ENCODE measurements at places on chromosomes 11 and 22.

DNA sequence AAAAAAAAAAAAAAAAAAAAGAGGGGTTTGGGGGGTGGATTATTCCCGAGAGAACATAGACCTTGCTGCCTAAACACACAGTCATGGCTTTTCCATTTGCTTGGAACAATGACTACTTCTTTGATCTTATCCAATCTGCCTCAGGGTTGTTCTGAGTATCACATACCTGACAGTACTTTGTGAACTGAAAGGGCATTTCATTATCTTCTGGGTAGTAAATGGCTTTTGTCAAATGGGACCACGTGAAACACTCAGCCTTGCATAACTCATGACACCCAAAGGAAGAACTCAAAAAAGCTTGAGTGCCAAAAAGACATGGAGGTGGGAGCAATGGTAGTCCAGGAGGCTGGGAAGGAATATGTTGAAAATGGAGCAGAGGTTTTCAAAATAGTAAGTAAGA is 123.2 kb upstream of the BID start:
- DNase-seq: no peak

GRCh38 chr11:75820645-75821044 is 5.6 kb downstream of the UVRAG start:
- no peak for DNase-seq

- no peak for DNase-seq
Measured at GRCh38 chr11:78112582-78113275, 26.7 kb downstream of the ALG8 start.

GRCh38 chr11:73221451-73221850 is 3.4 kb downstream of the P2RY2 start:
- DNase-seq: peak; percentile 0

- DNase-seq: no peak
Measured at GRCh38 chr22:41352058-41352457, 29.7 kb upstream of the TEF start.

DNA sequence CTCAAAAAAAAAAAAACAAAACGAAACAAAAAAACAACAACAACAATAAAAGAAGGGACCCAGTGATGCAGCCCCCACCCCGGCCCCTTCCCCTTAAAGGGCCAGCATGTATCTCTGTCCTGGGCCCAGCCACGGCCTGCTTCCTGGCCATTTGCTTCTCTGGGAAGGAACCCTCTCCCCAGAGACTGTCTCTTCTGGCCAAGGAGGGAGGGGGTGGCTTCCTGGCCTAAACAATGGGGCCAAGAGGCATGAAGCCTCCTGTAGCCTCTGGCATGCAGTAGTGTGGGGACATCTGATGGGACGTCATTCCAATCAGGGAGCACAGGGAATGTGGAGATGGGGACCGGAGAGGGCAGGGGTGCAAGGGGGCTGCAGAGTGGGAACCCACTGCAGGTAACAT is 25.5 kb upstream of the PDGFB start:
- DNase-seq: no peak

DNA sequence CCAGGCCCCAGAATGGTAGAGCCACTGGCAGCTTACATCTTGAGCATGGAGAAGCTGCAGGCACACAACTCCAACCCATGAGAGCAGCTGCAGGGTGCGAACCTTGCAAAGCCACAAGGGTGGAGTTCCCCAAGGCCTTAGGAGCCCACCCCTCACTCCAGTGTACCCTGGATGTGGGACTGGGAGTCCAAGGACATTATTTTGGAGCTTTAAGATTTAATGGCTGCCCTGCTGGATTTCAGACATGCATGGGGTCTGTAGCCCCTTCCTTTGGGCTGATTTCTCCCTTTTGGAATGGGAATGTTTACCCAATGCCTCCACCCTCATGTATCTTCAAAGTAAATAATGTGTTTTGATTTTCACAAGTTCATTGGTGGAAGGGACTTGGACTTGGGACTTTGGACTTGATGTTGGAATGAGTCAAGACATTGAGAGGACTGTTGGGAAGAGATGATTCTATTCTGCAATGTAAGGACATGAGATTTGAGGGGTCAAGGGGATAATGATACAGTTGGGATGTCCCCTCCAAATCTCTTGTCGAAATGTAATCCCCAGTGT is 1.1 kb upstream of the KRTAP5-7 start:
- no peak for DNase-seq

DNA sequence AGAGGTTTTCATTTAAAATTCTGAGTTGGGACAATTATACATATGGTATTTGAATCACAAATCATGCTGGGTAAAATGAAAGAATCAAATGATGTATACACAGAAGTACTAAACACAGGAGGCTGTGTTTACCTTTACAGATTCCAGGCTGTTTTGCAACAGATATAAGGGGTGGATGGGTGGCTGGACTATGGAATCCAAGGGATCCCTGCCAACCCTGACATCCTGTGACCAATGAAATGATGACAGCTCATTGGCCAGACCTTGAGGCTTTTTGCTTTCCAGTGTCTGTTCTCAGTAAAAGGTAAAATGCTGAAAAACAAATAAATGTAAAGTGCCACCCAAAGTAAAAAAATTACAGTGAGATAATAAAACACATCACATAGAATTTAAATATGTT is 3.3 kb upstream of the DDI1 start:
- DNase-seq: no peak

- DNase-seq: no peak
Measured at GRCh38 chr22:43980996-43981395, 25.8 kb downstream of the SAMM50 start.

DNA sequence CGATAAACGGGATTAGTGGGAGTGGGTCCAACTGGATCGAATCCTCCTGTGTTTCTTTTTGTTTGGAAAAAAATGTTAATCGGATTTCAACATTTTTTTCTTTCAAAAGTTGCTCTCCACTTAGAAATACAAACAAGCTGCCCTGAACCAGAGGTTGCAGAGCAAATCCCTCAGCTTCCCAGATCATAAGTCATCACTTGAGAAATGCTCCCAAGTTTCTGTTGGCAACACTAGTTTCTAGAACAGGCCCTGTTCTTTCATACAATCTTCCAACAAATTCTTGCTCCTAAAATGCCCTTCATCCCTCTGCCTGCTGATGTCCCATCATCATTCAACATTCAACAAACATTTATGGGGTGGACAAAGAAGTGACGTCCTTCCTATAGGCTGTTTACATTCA is 1.3 kb upstream of the MLC1 start:
- no peak for DNase-seq

GRCh38 chr11:59671471-59671870 is 2.6 kb upstream of the PATL1 start:
- DNase-seq: no peak

GRCh38 chr22:36745301-36745995 is 30.5 kb downstream of the IFT27 start:
- no peak for DNase-seq

DNA sequence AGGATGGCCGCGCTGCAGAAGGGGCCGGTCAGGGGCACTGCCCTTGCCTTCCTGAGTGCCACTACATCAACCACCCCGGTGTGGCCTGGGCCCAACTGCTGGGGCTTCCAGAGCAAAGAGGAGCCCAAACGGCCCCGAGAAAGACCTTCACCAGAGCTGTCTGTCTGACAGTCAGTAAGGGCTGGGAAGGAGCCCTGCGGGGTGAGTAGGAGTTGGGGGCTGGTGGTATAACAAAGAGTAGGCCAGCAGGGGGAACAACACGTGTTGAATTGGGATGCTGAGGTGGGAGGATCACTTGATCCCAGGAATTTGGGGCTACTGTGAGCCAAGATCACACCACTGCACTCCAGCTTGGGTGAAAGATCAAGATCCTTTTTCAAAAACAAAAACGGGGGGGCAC is 3.9 kb downstream of the GSTT4 start:
- peak; percentile 53 for DNase-seq

DNA sequence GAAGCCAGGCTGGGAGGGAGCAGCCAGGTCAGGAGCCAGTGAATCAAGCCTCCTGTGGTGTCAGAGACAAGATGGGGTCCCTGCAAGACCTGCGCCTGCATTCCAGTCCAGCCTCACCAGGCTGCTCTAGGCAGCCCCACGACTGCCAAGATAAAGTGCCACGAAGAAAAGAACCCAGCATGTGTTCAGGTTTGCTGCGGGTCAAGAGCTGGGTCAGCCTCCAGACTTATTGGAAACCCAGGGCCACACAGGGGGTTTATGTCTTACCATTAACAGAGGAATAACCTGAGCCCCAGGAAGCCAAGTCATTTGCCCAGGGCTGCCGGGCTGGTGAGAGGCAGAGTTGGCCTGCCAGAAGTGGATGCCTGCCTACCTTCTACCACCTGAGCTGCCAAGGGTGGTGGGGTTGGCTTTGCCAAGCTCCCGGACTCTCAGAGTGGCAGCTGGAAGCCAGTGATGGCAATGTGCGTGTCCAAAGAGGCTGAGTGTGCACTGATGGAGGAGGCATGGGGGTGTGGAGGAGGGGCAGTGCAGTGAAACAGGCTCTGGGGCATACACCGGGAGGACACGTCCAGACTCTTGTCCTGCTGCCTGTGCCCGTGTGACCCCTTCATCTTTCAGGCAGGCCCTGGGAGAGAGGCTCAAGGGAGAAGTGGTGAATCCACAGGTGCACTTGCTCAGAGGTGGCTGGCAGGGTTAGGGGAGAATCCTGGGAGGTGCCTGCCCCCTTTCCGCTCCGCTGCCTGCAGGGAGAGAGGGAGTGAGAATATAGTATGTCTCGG is 1.7 kb downstream of the RASD2 start:
- no peak for DNase-seq

GRCh38 chr11:74232311-74232950 is 61.3 kb downstream of the PPME1 start:
- DNase-seq: no peak

GRCh38 chr22:37069719-37070118 is 18.2 kb downstream of the KCTD17 start:
- DNase-seq: no peak

- DNase-seq: peak; percentile 29
Measured at GRCh38 chr11:110349138-110349996, 53.0 kb upstream of the RDX start.

DNA sequence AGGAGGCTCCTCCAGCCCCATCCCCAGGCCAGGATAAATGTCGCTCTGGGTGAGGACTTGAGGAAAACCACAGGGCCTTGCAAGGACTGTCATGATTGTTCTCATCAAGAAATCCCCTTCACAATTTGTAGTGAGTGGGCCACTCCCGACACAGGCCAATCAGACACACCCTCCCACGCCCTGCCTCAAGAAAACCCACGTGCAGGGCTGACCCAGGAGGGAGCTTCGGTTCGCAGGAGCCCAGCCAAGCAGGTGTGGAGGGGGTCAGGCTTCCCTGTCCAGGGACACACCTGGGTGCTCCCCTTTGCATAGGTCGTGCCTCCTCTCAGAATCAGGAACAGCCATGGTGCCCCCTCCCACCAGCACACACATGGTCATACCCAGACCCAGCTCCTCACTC is 43.2 kb downstream of the SHANK2 start:
- DNase-seq: no peak

DNA sequence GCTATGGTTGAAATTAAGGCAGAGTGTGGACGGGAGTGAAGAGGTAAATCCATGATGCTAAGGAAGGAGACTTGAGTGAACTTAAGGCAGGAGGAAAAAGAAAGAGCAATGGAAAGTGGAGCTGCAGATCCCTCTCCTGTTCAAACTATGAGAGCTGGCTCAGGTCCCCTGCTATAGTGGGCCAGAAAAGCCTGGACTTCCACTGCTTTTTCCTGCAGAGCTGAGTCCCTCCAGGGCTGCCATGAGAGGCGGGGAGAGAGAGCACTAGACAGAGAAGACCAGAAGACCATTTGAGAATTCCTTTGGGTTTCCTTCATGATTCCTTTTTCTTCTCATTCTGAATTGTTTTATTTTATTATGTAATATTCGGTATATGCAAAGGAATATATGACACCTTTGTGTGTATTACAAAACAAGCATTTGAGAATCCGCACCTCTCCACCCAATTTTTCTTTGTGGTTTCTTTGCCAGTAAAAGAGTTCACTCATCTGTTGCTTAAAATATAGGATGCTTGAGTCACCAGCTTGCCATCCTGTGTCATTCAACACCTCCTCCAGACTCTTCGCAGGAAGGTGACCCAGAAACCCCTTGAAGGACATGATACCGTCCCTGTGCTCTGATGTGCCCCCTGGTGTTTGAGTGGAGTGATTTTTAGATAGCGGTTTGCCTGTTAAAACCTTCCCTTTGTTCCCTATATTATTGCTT is 24.4 kb downstream of the SREBF2 start:
- DNase-seq: peak; percentile 70

DNA sequence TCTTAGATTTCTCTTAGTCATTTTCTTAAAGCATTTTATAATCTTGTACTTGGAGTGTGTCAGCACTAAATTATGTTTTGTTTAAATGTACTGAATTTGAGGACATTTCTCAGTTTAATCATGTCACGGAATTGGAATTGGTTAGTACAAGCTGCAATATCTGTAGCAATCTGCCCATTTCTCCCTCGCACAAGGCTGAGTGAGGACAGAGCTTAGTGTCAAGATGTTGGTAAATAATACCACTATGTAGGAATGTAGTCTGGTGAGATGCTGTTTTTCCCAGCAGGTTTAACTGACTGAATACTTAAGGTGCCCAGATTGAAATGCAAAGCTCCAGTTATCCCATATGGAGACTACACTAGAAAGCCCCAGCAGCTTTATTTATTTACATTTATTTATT is 30.6 kb downstream of the SREBF2 start:
- DNase-seq: no peak

DNA sequence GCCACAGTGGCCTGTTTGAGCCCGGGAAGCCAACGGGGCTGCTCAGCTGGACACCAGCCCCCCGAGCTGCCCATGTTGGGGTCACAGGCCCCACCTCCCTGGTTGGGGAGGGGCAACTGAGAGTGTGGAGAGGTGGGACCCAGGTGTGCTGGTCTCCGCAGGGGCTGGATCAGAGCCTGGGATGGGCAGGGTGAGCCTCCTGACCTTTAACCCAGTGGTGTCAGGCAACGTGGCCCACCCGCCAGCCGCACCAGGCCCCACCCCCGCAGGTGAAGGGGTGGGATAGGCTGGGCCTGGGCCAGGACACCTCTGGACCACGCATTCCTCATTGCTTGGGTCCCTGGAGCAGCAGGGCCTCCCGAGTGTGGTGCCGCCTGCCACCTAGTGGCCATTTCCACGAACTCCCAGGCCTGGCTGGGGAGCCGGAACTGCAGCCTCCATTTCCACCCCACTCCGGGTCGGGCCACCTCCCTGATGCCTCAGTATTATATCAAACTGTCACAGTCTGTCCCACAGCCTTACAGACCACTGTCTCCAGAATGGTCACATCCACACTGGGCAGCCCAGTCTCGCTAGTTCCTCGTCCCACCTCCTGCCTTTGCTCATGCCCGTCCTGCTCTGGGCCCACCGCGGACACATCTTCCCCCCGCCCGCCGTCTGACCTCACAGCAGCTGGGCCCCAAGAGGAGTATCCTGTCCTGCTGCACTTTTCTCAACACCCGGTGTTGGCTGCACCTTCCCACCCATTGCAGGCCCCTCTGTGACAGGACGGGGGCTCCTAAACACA is 13.3 kb upstream of the PPP6R3 start:
- peak; percentile 87 for DNase-seq

GRCh38 chr11:124707829-124708228 is 31.9 kb upstream of the NRGN start:
- no peak for DNase-seq

DNA sequence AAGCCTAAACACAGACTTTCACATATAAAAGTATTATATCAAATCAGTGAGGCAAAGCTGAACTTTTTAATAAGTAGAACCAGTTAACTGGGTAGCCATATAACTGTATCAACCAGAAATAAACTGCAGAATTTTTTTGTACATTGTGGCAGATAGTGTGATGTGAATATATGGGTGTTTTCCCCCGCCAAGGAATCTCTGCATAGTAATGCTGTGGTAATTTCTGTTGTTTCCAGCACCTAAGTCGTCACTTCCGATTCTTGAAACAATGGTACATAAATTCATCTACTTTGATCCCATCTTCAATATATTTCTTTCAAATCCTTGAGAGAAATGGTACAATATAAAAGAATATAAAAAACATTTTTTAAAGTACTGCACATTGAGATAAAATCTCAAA is 39.6 kb downstream of the NARS2 start:
- no peak for DNase-seq

Measured in neural progenitor cell (in vitro differentiated cells).